Putamen (tissue), 1 donor: ENCODE measurements at places on chromosomes 5 and 9.

GRCh38 chr5:34586117-34586885 is 69.8 kb upstream of the RAI14 start:
- no peak for DNase-seq

- no peak for DNase-seq
Measured at GRCh38 chr5:31757806-31758205, 118.9 kb downstream of the PDZD2 start.

DNA sequence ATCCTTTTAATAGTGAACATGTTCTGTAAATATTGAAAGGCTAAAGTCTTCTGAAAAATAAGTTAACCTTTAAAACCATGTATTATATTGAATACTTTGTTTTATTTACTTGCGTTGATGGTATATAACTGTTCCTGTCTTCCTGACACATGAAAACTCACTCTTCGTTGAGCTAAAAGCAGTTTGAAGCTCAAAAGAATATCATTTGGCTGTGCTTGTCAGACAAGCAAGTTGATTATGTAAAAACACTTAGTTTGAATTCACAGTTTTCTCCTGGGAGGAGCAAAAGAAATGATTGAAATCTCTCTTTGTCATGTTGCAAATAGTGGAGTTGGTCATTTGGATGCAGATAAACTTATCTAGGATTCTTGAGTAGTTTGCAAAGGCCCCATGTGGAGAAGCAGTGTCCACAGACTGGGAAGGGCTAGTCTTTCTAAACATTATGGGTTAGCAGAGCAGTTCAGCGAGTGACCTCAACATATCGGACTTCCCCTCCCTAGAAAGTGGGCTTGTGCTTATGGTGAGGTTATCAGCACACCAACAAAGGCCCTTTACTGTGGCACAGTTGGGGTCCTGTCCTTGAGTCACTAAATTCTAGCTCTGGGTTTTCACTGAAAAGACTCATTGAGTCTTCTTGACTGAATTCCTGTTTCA is 290.4 kb downstream of the CSNK1G3 start:
- DNase-seq, result no peak

DNA sequence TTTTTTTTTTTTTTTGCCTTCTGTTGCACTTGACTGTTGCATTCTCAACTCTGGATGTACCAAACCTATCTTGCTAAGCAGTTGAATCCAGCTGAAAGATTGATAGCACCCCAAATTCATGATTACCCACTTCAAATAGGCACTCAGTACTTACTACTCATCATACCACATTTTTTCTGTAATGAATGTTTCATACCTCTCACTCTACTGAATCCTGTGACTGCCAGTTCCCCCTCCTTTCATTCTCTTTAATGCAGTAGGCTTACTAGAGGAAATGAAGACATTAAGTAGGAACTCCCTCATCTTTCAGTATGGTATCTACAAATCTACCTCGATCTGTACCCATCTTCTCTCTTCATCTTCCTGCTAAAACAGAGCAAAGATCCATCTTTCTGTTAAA is 6.8 kb downstream of the INVS start:
- no peak for DNase-seq

DNA sequence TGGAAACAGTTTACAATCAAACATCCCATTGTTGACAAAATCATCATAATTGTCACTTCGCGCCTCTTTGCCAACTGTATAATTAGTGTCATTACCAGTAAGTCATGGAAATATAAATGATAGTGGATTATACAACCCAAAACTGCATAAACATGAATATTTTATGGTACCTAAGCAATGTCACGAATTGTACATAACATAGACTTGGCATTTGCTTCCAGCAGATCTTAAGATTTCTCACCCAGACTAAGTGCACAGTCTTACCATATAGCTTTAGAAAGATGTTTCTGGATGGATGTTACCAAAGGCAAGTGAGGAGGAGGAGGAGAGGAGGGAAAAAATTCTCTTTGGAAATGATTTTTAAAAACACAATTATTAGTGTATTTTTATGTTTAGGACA is 113.4 kb upstream of the TAS2R1 start:
- DNase-seq, result no peak

DNA sequence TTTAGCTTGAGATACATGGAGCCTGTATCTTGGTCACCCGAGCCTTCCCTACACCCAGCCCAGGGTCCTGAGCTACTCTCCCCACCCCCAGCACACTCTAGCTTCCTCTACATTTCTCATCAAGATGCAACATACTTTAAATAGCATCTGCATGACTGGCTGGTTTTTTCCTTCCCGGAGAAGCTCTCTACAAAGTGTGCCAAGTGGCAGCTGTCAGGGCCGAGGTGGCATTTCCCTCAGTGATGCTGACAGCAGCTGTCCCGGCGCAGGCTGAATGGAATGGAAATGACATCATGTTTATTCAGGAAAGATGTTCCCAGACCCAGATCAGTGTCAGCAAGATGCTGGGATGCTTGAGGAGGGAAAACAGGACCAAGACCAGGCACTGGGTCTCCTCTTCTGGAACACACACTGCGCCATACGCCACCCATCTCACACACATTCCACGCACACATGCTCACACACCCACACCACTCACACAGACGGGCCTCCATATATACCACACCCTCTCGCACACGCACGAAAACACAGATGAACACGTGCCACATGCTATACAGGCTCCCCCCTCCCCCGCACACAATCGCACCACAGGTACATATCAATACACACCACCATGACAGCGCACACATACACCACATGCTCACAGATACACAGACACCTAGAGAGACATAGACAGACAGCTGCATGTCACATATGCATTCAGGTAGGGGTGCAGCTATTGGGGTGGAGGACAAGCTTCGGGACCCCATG is 67.8 kb downstream of the LHX2 start:
- DNase-seq, result peak; percentile 1

GRCh38 chr9:19876569-19877316 is 87.9 kb upstream of the SLC24A2 start:
- no peak for DNase-seq

DNA sequence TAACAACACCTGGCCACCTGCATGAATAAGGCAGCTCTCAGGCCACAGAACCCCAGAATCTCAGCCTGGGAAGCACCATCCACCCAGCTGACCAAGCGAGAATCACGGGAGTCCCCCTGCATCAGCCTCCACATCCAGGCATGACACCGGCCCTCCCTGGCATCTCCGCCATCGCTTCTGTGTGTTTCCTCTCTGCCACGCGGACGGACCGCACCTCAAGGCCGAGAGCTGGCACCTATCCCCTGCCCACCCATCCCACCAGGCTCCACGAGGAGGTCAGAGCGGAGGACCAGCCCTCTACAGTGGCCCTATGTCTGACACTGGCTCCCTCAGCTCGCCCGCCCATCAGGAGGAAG is 134.7 kb downstream of the COL23A1 start:
- no peak for DNase-seq

DNA sequence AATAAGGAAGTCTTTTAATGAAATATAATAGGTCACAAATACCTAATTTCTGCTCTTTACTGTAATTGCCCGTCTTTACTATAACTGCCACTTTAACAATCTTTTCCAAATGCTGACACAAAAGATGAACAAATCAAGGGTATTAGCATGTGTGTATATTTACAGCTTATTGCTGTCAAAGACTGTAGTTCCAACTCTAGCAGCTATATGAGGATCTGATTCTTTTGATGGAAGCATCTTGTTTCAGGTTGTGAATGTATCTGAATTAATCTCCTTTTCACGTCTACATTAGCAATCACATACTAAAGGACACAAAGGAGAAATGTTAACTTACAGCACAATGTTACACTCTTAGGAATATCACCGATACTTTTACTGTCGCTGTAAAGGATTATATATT is 27.9 kb downstream of the RFX3 start:
- DNase-seq, result no peak

GRCh38 chr5:154002093-154002492 is 36.6 kb downstream of the FAM114A2 start:
- DNase-seq, result no peak

DNA sequence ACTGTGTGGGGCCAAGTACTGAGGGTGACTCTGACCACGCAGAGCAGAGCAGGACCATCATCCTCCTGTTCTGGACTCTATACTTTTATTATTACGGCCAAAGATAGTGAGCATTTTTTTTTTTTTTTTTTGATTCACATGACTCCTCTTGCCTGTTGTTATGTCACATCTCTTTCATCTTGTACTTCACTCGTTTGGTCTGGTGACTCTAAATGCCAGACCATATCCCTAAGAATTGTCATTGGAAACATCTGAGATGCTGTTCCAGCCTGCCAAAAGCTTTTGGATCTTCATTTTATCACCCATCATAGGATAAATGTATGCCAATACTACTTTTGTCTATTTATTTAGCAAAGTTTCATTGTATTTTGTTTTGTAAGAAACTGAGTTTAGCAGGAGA is 168.2 kb upstream of the RAI14 start:
- DNase-seq, result no peak

DNA sequence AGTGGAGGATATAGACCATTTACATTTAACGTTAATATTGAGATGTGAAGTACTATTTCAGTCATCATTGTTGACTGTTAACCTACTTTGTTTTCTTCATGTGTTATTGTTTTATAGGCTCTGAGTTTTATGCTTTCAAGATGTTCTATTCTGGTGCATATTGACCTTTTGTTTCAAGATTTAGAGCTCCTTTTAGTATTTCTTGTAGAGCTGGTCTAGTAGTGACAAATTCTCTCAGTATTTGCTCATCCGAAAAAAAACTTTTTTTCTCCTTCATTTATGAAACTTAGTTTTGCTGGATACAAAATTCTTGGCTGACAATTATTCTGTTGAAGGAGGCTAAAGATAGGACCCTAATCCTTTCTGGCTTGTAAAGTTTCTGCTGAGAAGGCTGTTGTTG is 91.3 kb downstream of the INVS start:
- no peak for DNase-seq

- DNase-seq, result peak; percentile 36
Measured at GRCh38 chr5:172106511-172107356, 81.3 kb downstream of the STK10 start.

DNA sequence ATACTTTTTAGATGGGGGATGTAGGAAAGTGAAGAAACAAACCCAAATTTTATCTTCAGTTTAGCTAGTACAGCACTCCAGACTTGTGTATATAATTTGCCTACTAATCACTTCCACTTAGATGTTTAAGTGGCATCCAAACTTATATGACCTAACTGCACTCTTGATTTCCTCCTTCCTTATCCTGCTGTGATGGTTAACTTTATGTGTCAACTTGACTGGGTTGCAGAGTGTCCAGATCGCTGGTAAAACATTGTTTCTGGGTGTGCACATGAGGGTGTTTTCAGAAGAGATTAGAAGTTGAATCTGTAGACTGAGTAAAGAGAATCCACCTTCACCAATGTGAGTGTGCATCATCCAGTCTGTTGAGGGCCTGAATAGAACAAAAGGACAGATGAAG is 79.8 kb downstream of the PCSK1 start:
- no peak for DNase-seq

GRCh38 chr9:115057559-115057958 is 60.4 kb downstream of the TNC start:
- DNase-seq, result no peak

DNA sequence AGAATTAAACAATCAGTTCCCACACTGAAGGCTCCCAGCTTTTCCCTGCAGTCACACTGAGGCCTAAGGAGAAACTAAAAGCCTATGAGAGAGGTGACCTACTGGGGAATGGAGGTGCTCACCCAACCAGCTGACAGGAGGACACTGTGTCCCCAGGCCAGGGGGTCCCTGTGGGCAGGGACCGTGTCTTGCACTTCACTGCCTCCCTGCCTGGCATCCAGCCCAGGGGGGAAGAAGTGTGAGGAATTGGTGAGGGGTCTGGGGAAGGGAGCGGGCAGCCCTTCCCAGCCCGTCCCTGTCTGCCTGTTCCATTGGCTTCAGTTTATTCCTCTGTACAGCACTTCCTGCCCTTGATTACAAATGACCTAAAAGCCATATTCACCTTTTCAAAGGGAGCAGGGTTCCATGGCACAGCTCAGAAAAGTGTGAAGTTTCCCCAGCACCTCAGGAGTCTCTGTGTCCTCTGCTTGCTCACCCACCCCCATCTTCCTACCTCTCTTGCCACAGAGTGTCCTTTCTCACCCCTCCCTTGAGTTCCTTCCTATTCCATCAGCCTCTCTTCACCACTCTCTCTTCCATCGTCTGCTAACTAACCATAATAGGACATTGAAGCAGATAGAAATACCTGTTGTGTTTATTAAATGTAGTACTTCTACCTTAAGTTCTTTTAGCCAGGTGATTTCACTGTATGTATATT is 12.9 kb downstream of the OTULINL start:
- DNase-seq, result no peak

- peak; percentile 5 for DNase-seq
Measured at GRCh38 chr5:136457390-136458013, 92.2 kb upstream of the TRPC7 start.

DNA sequence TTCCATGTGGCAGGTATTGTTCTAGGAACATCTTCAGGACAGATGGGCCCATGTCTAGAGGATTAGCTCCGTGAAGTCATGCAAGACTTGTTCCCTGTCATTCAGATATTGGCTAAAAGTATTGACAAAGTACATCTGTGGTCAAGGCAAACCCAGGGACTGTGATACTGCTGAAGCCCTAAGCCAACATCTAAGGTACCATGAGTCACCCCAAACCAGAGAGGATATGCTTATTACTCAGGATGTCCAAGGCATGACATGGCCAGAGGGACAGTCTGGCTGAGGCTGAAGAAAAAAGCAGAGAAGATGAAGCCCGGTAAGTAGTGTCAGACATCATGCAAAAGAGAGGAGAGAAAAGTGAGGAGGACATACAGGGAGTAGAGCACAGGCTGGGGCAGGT is 31.0 kb downstream of the HMHB1 start:
- no peak for DNase-seq

- DNase-seq, result no peak
Measured at GRCh38 chr5:135996611-135997010, 32.2 kb upstream of the TGFBI start.

DNA sequence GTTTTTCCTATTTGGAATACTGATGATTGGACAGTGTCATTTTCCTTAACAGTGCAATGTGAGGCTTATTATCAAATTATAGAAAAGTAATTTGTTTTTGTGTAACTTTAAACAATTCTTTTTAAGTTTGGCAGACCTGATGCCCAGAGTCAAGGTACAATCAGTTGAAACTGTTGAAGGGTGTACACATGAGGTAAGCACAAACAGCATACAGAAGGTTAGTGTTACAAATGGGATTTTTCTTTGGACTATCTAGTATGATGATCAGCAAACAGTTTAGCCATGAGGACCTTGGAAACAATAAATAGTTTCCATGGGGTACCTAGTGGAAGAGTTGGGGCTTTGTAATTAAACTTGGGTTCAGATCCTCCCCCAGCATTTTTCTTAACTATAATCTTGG is 16.2 kb downstream of the MTREX start:
- DNase-seq, result no peak

GRCh38 chr9:93680443-93681268 is 104.3 kb downstream of the PHF2 start:
- DNase-seq, result no peak
